SJCRH30 (cell line): ENCODE measurements at places on chromosomes 11 and 22. TPM values are rescaled to one million over a fixed set of nuclear protein-coding genes. Genes with fewer than 3 reads are reported as not detected.
A peak's percentile ranks its signal among the peaks of the same experiment; 100 is the strongest.

- no peak for DNase-seq
- no peaks in the 10 kb centered on the region for H3K36me3 ChIP-seq
- H3K27ac ChIP-seq: no peak overlapping the region
- H3K27me3 ChIP-seq: peaks cover 17% of the 10 kb centered on the region; the same call in 1 of the 2 replicates
- no peaks in the 10 kb centered on the region for H3K4me1 ChIP-seq
- no peak overlapping the region for H3K4me3 ChIP-seq
Observed at GRCh38 chr11:43278193-43278956, 33.4 kb upstream of the API5 start.

Gene PATE2
- 0.25 TPM in 1 of 2 replicates, not detected in the other for total RNA-seq

- no peak for DNase-seq
- H3K4me3 ChIP-seq: no peak overlapping the region
- peaks cover 12% of the 10 kb centered on the region; the same call in 1 of the 2 replicates for H3K36me3 ChIP-seq
- no peaks in the 10 kb centered on the region; the same call in 1 of the 2 replicates for H3K4me1 ChIP-seq
- no peak overlapping the region for H3K27ac ChIP-seq
Observed at GRCh38 chr22:29043906-29044575, 17.6 kb downstream of the C22orf31 start.

Gene ATP5MG
- total RNA-seq: 165 and 191 TPM in 2 replicates

DNA sequence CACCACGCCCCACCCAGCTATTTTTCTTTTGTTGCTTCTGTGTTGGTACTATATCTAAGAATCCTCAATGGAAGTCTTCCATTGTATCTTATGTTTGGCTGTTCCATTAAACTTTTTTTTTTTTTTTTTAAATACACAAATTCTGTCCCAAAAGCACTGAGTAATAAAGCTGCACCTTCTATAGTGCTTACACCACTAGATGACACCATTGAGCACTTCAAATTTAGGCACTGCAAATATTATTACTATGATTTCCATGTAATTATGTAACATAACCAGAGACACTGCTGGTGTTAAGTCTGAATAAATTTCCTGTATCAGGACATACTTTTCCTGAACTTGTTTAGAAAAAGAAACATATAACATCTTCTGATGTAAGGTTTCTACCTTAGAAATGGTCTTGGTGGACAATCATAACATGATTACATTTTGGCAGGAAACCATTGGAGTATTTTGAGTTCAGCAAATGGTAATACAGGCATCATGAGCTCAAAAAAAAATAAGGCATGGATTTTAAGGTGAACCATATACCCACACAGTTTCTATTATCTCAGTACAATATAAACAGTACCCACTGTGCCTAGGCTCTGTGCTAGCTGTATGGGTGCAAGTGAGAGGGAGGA lies 110.5 kb downstream of the ATG16L2 start:
- H3K27me3 ChIP-seq: no peaks in the 10 kb centered on the region
- H3K36me3 ChIP-seq: peaks cover 2% of the 10 kb centered on the region; the same call in 1 of the 2 replicates
- H3K4me3 ChIP-seq: no peak overlapping the region
- H3K27ac ChIP-seq: no peak overlapping the region
- no peak for DNase-seq

Gene OR52N4
- total RNA-seq: not detected in 2 replicates

Gene DDI1
- total RNA-seq: 0.10 TPM in 1 of 2 replicates, not detected in the other

DNA sequence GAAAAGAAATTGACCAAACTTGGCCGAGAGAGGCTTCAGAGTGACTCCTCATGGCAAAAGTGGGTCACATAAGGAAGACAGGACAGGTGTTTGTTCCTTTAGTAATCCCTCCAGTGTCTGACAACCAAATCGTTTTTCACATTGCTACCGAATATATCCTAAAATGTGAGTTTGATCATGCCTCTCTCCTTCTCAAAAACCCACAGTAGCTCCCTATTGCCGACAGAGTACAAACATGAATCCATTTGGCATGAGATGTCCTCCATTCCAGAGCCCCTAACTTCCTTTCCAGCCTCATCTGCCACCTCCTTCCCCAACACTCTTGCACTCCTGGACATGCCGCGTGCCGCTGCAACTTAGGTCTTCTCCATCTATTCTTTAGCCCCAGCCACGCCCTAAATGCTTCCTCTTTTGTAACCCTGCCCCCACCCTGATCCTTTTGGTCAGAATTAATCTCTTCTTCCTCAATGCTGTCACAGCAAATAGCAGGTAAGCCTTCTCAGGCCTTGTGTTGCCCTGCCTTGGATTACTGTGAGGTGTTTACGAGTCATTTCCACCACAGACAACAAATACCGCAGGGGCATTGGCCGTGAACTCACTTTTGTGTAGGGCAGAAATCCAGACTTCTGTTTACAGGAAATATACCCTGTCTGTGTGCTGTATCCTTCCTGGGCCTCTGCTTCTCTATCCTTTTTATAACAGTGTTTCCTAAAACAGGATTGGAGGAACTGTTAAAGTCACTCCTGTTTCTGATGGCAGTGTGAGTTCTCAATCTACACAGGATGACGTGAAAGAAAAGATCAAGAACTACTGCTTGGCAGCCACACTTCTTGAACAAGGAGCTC lies 66.0 kb upstream of the FTH1 start:
- no peak overlapping the region for H3K4me3 ChIP-seq
- no peak overlapping the region for H3K27ac ChIP-seq
- H3K27me3 ChIP-seq: no peaks in the 10 kb centered on the region

DNA sequence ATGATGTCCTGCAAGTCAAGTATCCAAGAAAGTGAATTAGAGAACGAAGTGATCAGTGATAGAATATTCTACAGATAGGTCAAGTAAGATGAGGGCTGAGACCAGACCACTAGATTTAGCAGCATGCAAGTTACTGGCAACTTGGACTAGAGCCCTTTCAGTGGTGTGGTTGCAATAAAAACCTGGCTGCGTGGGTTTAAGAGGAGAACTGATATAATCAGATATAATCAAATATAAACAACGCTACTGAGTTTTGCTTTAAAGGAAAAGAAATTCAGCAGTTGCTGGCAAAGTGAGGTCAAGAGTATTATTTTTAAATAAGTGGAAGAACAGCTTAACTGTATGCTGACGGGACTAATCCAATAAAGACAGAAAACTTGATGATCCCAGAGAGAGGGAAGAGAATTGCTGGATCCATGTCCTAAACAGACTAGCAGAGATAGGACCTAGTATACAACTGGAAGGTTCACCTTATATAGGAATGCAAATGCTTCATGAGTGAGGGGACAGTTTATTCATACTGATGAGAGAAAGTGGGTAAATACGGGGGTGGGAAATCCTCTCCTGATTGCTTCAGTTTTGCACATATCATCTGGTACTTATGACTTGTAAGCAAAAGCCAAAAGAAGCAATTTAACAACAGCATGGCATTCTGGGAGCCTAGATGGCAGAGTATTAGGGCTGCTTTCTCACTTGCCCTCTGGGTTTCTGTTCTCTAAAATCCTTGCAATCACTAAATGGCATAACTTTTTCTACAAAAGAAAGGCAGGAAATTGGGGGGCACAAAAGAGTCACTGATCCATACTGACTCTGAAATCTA lies 146.2 kb downstream of the RBFOX2 start:
- H3K27ac ChIP-seq: peak overlapping the region; percentile 83
- H3K27me3 ChIP-seq: no peaks in the 10 kb centered on the region
- DNase-seq: peak; percentile 28
